Stimulated activated CD4-positive, alpha-beta T cell treated with anti-CD3 and anti-CD28 coated beads, Interleukin-1b, Interleukin-23, amount 100 ng/mL, for 4 hours (primary cell): ENCODE measurements at places on chromosomes 16 and 17.

DNA sequence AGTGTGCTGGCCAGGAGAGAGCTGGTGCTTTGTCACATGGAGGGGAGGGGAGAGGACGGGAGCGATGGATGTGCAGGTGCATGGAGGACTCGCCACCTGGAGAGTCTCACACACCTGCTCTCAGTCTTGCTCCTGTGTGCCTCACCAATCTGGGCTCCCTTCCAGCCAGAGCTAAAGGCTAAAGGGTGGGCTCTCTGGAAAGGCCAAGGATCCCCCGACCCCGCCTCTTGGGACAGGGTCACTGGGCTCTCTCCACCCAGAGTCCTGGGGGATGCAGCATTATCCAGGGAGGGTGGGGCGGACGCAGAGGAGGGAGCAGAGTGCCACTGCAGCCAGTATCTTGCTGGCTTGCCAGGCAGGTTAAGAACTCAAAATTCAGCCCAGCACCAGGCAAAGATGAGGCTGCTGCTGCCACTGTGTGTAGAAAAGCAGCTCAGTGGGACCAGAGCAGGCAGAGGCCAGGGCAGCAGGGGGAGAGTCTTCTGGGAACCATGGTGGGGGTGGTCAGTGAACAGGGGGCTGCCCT is 5.4 kb upstream of the STAT5B start:
- DNase-seq: no peak

GRCh38 chr17:1183171-1183873 is 3.5 kb upstream of the ABR start:
- no peak for DNase-seq

GRCh38 chr17:47929218-47930000 is 12.0 kb upstream of the PNPO start:
- no peak for DNase-seq

- no peak for DNase-seq
These were observed 250.6 kb downstream of the UTP18 start for GRCh38 chr17:51510940-51511339.

GRCh38 chr16:83568345-83568744 is 239.4 kb upstream of the HSBP1 start:
- no peak for DNase-seq

DNA sequence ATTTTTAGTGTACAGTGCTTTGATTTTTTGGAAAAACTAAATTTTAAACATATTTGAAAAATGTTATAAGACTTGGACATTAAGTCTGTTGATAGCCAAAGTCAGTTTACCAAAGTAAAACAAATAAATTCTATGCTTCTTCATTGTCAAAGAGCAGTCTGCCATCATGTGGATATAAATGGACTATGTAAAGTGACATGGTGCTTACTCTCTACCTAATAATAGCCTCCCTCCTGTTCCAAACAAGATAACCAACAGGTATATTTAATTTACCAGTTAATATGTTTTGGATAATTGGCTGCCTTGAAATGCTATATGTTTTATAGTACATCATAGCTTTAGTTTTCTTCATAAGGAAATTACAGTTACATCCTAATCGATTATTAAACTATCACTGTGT is 15.9 kb downstream of the TAF15 start:
- DNase-seq: no peak

GRCh38 chr17:19237389-19238166 is 412 bp downstream of the EPN2 start:
- peak; percentile 28 for DNase-seq

GRCh38 chr17:81509207-81509971 is 3.2 kb downstream of the ACTG1 start:
- peak; percentile 42 for DNase-seq

DNA sequence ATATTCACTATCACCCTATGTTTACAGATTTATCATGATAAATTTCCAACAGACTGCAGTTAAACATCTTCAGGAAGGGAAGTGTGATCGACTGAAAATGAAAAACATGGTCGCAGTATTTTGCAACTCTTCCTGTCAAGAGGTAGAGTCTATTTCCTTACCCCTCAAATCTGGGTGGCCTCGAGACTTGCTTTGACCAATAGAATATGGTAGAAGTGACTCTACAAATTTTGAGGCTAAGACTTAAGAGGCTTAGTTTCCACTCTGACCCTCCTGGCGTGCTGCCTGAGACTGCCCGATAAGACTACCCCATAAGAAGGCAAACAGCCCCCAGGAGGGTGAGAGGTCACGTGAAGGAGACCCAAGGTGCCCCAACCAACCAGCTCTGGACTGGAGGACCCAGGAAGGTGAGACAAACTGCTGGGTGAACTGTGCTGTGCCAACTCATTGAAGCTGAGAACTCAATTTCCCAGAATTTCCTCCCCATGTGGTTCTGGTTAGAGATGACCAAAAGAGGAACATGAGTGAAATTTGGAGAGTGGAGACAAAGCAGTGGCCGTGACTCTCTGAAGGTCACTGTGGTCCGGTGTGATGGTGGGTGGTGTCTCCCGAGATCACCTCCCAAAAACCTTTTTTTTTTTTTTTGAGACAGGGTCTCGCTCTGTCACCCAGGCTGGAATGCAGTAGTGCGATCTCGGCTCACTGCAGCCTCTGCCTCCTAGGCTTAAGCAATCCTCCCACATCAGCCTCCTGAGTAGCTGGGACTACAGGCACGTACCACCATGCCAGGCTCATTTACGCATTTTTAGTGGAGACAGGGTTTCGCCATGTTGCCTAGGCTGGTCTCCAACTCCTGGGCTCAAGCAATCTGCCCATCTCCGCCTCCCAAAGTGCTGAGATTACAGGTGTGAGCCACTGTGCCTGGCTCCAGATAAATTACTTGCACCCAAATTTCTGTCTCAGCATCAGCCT is 38.2 kb upstream of the LITAF start:
- no peak for DNase-seq

- no peak for DNase-seq
These were observed 2.0 kb downstream of the TBC1D10B start for GRCh38 chr16:30368122-30368791.

DNA sequence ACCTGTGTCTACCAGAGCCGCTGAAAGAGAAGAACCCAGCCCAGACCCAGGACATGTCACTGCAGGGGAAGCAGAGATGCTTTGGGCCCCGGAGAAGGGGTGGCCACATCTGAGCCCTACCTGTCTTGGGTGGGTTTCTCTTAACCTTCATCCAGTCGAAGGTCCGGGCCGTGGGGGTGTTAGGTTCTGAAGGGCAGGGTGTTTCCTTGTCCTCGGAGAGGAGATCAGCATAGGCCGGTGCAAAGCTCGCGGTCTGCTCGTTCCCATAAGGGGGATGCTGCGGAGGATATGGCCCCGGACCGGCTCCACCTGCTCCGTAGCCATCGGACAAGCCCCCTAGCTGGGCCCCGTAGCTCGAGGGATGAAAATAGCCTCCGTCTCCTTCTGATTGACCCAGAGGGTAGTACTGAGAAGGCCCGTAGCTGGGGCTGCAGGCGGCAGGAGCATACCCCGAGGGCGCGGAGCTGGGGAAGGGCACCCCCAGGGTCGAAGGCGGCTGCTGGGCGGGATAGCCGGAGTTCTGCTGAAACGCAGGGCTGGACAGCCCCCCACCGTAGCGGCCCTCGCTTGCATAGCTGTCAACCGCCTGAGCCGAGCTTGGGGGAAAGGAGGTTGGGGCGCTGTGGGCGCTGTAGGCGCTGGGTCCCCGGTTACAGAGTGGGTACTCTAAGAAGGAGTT is 464 bp downstream of the HOXB1 start:
- no peak for DNase-seq
